ENCODE measurements at places on chromosomes 2 and 18.

GRCh38 chr18:70463085-70463484 is 174.2 kb downstream of the SOCS6 start:
- no peak for DNase-seq

DNA sequence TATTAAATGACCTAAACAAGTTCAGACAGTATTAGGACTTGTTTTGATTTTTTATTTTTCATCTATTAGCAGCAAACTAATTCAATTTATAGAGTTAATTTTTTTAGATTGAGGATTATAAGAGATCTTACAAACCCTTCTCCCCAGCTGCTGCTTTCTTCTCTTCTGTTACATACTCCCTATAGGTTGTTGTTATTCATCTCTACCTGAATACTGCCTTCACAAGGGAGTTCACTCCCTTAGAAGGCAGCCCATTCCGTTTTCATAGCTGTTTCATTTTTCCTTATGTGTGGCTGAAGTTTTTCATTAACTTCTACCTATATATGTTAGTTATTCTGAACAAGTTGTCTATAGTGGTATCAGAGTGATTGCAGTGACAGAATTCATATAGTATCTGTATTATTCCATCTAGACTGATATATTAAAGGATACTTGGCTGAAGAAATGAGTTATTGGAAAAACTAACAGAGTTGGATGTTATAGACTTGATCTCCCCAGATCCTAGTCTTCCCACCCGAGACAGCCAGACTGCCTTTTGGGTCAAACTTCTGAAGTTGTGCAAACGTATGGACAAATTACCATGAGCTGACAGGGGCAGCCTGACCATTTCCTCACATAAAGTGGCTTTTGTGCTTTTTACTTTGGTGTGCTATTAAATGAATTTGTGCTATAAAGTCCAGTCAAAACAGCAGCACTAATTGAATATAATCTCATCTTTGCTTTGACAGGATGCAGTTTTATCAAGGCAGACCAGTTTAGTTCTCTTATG is 8.7 kb downstream of the GLS start:
- no peak for DNase-seq

DNA sequence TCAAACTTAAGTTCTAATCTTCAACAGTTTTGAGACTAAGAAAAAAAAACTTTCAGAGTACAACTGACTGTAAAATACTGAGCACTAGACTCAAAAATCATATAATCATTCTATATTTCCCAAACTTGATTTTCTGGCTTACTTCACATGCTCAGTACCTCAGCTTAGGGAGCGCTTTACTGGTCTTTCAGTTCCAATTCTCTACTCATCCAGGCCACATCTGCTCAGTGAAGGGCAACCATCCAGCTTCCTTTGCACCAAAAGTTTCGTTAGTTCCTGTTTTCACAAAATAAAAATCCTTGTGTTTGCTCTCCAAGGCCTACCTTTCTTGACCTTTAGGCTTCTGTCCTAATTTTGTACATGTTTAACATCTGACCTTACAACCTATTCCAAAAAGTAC is 287.6 kb upstream of the LRRTM1 start:
- no peak for DNase-seq

GRCh38 chr2:85179541-85179940 is 46.3 kb downstream of the TCF7L1 start:
- no peak for DNase-seq

DNA sequence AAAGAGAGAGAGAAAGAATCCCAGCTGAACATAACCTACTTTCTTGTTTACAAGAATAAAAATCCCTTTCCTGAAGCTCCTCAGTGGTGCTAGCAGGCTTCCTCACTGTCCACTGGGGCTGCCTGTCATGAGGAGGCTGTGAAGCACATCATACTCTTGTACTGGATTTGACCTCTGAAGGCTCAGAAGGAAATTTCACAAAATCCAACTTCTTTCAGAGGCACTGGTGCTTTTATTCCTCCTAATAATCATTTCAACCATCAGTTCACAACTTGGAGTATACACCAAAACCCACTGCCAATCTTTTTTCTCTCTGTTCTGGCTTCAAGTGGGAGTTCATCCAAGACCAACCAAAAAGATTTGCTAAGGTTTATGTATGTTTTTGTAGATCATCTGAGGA is 48.5 kb downstream of the TMX3 start:
- no peak for DNase-seq

DNA sequence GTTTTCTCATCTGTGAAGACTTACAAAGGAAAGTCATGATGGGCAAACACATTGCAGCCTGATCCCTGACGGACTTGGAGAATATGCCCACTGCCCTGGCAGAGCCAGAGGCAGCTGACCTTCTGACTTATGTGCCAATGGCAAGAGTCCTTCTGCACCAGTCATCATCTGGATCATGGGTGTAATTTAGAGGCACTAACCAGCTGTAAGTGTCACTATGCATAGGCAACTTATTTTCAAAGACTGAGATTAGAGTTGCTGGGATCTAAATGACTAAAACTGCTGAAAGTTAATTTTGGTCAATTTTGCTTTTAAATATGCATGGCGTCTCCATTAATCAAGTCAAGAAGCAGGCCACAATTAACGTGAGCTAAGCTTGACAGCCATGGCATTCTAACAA is 261.2 kb downstream of the BCL11A start:
- DNase-seq, result no peak

DNA sequence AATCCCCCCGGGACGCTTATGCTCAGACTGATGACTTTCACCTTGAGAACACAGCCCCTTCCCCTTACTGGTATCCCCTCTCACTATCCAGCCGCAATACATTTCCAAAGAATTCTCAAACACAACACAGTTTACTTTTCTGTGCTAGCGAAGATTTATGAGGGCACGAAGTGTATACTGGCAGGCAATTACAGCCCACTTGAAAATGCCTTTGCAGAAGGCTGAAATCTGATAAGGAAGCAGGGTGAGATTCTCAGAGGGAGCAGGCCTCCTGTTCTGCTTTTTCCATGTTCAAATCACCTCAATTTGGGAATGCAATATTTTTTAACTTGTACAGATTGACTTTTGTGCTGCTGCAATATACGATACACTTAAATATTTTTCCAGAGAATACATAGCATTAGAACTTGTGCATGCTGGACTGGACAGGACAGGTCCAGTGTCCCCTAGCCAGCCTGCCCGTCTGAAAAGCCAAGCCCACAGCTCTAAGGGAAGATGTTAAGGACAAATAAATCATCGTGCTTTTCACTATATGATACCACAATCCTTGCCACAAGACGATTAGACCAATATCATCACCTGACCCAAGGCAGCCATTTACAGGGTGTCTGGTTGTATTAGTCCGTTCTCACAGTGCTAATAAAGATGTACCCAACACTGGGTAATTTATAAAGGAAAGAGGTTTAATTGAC is 262.1 kb downstream of the EPHA4 start:
- DNase-seq, result no peak

DNA sequence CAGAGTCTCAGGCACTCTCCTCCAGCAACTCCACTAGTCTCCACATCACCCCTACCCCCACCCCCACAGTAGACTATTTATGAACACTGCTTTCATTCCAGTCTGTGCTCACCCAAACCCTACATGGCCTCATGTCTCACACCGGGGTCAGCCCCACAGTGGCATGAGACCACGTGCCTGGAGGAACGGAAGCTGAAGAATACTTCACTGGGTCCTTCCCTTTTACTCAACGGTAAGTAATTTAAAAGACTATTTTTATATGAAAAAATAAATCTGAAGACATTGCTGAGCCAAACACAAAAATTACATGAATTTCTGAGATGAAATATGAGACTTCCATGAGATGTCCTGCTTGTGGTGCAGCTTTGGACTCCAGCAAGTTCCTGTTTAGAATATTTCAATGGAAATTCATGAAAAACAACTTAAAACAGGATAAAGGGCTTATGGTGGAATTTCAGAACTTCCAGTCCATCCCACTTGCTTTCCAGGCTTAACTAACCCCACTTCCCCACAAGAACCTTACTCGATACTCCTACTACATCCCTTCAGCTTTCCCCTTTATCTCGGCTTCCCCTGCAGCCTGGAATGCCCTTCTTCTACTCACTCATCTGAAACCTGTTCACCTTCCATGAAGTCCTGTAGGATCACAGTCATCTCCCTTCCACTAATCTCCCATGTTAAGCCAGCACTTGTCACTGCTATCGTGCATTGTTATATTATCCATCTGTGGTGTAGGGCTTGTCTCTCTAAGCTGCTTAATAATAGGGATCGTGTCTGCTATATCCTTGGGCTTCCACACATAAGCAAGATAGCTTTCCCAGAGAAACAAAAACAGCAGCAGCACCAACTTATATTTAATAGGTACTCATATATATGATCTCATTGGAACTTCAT is 47.9 kb downstream of the SLC14A1 start:
- no peak for DNase-seq

- DNase-seq, result no peak
Measured at GRCh38 chr2:107719836-107720235, 106.9 kb upstream of the RGPD4 start.

DNA sequence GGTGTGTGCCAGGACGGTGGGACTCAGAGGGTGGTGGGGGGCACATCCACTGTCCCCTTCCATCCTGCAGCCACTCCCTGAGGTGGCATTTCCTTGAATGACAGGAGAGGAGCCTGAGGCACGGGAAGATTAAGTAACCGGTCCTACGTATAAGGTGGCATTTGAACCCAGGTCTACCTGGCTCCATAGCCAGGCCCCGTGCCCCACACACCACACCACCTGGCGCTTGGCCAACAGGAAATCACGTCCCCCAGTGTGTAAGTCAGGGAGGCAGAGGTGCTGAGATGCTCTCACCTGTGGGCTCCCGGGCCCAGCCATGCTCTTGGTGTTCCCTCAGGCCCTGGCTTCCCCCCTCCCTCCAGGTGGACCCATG is 53.7 kb downstream of the HPCAL1 start:
- DNase-seq, result no peak

DNA sequence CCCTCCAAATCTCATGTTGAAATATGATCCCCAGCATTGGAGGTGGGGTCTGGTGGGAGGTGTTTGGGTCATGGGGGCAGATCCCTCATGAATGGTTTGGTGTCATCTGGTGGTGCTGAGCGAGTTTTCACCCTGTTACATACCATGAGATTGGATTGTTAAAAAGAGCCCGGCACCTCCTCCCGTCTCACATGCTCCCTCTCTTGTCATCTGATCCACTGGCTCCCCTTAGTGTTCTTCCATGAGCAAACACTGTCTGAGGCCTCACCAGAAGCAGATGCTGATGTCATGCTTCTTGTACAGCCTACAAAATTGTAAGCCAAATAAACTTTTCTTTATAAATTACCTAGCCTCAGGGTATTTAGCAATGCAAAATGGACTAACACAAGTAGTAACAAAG is 405.0 kb upstream of the SLC39A10 start:
- no peak for DNase-seq

DNA sequence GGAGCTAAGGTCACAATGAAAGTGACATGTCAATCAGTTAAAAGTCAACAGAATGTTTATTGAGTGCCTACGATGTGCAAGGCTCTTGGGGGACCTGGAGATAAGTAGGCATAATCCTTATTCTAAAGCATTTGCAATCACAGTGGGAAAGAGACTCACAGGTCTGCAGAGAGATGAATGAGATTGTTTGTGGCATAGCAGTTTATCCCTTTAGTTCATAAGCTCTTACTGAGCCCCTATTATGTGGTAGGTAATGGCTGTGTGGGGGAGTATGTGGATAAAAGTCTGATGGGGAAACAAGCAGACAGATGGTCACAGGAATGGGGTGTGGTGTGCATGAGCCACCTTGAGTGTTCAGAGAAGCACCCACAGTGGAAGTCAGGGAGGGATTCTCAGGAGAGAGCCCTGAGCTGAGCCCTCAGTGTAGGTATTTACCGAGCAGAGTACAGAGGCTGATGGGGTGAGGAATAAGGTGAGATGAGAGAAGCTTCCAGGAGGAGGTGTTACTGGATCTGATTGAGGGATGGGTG is 48.1 kb downstream of the EMILIN2 start:
- DNase-seq, result no peak

- no peak for DNase-seq
Measured at GRCh38 chr2:54546518-54546917, 90.4 kb downstream of the SPTBN1 start.

- no peak for DNase-seq
Measured at GRCh38 chr2:38322224-38322914, 54.7 kb downstream of the ATL2 start.

- DNase-seq, result no peak
Measured at GRCh38 chr18:51433881-51434280, 236.4 kb upstream of the MEX3C start.

DNA sequence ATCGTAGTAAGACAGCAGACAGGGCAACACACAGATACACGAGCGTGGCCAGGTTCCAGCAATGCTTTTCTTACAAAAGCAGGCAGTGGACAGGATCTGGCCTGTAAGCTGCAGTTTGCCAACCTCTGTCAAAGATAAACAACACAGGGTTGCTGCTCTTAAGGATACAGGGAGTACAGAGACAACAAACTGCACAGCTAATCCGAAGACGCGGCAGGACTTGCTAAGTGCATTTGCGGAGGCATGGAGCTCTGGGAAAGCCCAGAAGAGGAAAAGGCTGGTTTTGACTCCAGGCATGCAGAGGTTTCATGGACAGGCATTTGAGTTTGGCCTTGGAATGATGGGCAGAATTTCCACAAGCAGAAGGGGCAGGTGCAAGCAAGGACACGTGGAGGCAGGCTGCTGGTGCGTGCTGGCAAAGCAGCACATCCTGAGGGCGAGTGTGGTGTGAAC is 24.4 kb downstream of the SERTAD2 start:
- no peak for DNase-seq

- no peak for DNase-seq
Measured at GRCh38 chr2:165499131-165499530, 29.6 kb downstream of the CSRNP3 start.

- DNase-seq, result no peak
Measured at GRCh38 chr2:37585982-37586621, 85.3 kb downstream of the CDC42EP3 start.

DNA sequence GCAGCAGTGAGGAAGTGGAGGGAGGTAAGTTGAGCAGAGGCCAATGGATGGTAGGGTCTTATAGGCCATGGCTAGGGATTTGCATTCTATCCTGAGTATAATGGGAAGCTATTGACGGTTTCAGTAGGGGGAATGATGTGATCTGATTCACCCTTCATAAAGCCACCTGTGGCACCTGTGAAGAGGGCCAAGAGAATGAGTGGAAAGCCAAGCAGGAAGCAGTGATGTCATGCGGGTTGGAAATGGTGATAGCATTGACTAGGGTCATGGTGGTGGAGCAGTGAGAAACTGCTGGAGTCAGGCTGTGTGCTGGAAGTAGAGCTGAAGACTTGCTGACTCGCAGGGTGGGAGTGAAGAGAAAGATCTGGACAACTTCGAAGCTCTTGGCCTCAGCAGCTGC is 111.7 kb downstream of the MARCHF4 start:
- no peak for DNase-seq

GRCh38 chr18:25827961-25828561 is 262.4 kb downstream of the SS18 start:
- no peak for DNase-seq

Data from heart left ventricle (tissue), 16 donors.